NCI-H1092 treated with DMSO at 0.1 percent for 48 hours (cell line): ENCODE measurements at places on chromosomes 16 and 17.

DNA sequence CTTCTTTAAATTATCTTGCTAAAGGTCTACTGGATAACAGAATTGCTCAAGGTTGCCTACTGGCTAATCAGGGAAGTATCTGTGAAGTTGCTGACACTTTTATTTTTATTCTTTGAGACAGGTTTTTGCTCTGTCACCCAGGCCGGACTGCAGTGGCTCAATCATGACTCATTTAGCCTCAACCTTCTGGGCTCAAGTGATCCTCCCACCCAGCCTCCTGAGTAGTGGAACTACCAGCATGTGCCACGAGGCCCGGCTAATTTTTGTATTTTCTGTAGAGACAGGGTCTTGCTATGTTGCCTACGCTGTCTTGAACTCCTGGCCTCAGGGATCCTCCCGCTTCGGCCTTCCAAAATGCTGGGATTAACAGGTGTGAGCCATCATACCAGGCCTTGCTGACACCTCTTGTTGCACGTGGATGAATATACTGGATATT lies 43.1 kb downstream of the GLG1 start:
- no peak for DNase-seq

DNA sequence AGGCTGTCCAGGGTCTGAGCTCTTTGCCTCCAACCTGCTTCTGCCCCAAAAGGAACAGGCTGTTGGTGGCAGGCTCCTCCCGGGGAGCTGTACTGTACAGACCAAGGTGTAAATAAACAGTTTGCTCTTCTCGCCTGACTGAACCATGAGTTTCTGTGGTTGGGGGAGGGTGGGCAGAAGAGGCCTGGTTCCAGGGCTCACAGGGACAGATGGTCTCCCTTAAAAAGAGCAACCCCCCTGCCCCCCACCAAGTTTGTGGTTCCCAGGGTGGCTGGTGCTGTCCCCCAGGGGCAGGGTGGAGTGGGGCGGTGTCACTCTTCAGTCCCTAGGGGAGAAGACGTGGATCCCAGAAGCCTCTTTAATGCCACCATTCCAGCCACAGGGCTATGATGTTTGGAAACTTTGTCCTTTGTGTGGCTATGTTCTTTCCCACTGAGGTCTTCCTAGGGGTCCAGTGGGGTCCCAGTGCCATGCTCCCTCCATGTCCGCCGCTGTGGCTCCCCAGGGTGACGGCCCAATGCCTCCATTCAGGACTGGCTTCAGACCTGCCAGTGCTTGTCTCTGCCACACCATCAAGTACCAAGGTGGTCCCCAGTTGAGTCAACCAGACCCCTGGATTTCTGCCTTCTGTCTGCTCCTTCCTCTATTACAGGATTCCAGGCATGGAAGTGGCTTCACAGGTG lies 146.7 kb downstream of the RAB11FIP4 start:
- no peak for DNase-seq

DNA sequence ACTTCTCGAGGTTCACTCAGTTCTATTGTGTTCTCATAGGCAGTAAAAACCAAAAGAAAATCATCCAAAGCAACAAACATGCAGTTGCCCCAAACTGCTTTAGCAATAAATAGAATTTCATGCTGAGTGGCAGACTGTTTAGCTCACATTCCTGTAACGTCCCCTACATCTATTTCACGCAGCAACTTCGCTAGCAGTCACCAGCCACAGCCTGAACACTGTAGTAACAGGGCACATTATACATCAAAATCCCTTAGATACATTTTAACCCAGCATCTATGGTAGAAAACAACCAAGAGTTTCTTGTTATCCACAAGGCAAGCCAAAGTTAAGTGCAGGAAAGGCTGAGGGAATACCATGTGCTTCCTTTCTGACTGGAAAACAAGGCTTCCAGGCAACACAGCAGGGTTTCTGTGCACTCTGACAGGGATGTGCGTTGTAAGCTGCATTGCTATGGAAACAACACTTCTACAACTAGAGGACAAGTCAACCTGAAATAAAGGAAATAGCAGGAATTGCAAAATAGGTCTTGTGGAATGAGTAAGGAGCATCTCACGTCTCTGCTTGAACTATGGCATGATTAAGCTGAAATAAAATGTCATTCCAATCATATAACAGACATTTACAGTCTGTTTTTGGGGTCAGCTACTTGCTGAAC lies 55.4 kb downstream of the CFDP1 start:
- DNase-seq, result no peak

DNA sequence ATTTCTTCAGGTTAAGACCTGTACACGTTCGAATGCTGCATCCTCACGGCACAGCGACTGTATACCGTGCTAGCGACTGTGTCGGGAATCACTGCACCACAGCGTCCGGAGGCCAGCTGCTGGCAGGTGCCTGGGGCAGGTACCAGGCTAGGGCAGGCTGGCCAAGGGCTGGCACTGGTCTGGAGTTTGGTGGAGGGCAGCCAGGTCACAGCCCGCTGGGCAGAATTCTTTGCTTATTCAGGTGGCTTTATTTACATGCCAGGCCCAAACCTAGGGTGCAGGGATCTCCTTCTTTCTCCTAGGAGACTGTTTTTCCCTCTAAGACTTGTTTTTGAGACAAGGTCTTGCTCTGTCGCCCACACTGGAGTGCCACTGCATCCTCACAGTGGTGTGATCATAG lies 37.9 kb downstream of the COTL1 start:
- peak; percentile 17 for DNase-seq
